ENCODE measurements at places on chromosomes 7 and 10. TPM values are rescaled to one million over a fixed set of nuclear protein-coding genes. Genes with fewer than 3 reads are reported as not detected.
A peak's percentile ranks its signal among the peaks of the same experiment; 100 is the strongest.

DNA sequence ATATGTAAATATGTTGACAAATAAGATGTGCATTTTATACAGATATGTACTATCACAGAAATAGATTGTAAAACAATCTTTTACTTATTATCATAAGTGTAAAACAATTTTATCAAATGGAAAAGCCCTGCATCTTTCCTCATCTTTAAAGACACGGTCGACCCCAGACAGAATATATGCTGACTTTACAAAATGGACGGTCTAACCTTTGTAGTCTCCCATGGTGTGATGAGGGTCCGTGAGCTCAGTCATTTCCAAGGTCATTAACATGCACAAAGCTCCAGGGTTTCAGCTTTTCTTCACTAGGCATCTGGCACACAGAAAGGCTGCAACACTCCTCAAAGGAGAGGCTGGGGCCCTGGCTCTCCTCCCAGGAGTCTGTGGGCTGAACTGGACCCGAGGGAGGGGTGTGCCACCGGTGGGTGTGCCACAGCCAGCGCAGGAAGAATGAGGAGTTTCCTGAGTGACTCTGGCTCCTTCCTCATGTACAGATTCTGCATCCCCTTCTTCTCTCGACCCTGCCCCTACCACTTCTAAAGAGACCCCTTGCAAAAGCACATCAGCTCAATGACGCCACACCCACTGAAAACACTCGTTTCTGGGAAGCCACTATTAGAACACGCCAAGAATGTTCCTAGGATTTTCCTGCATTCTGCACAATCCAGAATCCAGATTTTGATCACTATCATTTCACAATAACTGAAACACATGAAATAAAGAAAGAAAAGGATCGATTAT lies 26.2 kb upstream of the ABLIM1 start:
- DNase-seq = peak; percentile 33
- peaks cover 14% of the 10 kb centered on the region for H3K4me1 ChIP-seq
- no peaks in the 10 kb centered on the region for H3K27me3 ChIP-seq

CACNB2 gene
- total RNA-seq = 0.81 TPM

- H3K4me3 ChIP-seq = no peak overlapping the region
- H3K4me1 ChIP-seq = no peaks in the 10 kb centered on the region
- H3K27me3 ChIP-seq = no peaks in the 10 kb centered on the region
- DNase-seq = no peak
- H3K27ac ChIP-seq = no peak overlapping the region
Measured at GRCh38 chr7:68235937-68236336, 1239.3 kb downstream of the TYW1 start.

DNA sequence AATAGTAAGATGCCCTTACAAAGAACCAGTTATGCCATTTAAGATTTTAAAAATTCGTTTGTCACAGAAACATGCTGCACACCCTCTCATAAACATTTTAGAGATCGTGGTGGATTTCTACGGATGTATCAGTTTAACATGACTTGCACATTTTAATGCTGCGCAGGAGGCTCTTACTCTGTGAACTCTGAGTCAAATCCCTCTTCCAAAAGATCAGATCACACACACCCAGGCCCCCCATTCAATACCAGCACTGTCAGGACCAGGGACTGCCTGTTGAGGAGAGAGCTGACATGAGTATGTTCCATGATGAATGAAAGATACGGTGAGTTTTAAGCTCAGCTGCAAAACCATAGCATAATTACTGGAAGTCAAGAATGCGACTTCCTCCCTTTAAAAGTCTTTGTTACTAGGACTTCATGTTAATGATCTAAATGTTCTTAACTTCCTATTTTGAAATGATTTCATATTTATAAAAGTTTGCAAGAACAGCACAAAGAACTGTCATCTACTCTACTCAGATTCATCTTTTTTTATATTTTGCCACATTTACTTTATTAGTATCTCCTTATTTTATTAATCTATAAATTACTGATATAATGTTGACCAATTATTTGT lies 500.2 kb downstream of the GLRX3 start:
- H3K4me3 ChIP-seq = no peak overlapping the region
- no peaks in the 10 kb centered on the region for H3K36me3 ChIP-seq
- H3K27me3 ChIP-seq = no peaks in the 10 kb centered on the region
- no peaks in the 10 kb centered on the region for H3K4me1 ChIP-seq
- DNase-seq = no peak
- no peak overlapping the region for H3K27ac ChIP-seq

- peaks cover 10% of the 10 kb centered on the region for H3K4me1 ChIP-seq
- no peak for DNase-seq
- no peaks in the 10 kb centered on the region for H3K27me3 ChIP-seq
Measured at GRCh38 chr7:47198159-47198558, 383.8 kb downstream of the TNS3 start.

TRIM74 gene
- total RNA-seq = not detected

DNA sequence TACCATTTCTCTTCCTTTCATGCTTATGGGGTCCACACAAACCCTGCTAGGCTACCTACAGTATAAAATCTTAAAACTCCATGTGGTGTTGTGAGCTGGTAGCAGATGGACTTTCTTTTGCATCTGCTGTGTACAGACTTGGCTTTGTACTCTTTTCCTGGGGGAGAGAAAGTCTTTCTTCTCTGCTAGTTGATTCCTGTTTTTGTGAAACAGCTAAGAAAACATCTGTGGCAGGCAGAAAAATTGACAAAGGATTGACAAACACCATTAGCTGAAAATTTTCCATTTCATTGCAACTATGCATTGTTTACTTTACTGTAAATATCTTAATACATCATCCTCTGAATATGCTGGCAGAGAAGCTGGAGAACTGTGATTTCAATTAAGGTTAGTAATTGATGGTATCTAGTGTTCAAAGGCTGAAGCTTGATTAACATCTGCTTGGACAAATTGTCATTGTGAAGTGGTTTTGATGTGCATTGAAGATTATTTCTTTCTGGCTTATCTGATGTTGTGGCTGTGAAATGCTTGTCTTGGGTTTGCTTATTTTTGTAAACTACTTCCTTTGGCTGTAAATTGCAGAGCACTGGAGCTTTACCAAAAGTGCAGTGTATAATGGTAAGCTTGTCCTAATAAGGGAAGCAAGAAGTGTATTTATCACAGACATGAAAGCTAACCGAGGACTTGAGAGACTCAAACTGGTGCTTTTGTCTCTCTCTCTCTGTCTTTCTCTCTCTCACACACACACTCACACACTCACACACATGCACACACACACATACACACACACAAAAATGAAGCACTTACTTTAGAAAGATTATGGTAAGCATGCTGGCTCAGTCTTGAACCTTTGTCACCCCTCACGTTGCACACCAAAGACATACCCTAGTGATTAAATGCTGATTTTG lies at the start of gene FOXP2:
Gene FOXP2, plus strand, starts transcription at position 660 of the 908 bp plus-strand sequence. CDS start 11,697 bp downstream, outside the sequence.
- peaks cover 31% of the 10 kb centered on the region for H3K4me1 ChIP-seq
- H3K36me3 ChIP-seq = no peaks in the 10 kb centered on the region
- DNase-seq = peak; percentile 12
- peak within 1 kb of the TSS; percentile 17 for H3K27ac ChIP-seq
- no peaks in the 10 kb centered on the region for H3K27me3 ChIP-seq

Measured in thyroid gland (tissue), 4 donors.